ENCODE measurements at places on chromosomes 16 and 17. TPM values are rescaled to one million over a fixed set of nuclear protein-coding genes. Genes with fewer than 3 reads are reported as not detected.

Gene PDPR
- 37.0 TPM for polyA plus RNA-seq

Gene MYLK3
- 0.99 TPM for polyA plus RNA-seq

Gene VASN
- 24.3 TPM for polyA plus RNA-seq

Gene CTF1
- polyA plus RNA-seq, result 10.2 TPM

Gene SOST
- polyA plus RNA-seq, result 0.18 TPM

Gene PARD6A
- polyA plus RNA-seq, result 1.5 TPM

Gene AHSP
- 8.0 TPM for polyA plus RNA-seq

Gene ABCC12
- 0.18 TPM for polyA plus RNA-seq

Gene NPIPA8
- polyA plus RNA-seq, result 1.3 TPM
